ENCODE measurements at places on chromosomes 12 and 14.

GRCh38 chr14:104591506-104592291 lies 12.1 kb downstream of the C14orf180 start:
- DNase-seq: no peak

- no peak for DNase-seq
These were observed 188.8 kb downstream of the TTC7B start for GRCh38 chr14:90627478-90627877.

DNA sequence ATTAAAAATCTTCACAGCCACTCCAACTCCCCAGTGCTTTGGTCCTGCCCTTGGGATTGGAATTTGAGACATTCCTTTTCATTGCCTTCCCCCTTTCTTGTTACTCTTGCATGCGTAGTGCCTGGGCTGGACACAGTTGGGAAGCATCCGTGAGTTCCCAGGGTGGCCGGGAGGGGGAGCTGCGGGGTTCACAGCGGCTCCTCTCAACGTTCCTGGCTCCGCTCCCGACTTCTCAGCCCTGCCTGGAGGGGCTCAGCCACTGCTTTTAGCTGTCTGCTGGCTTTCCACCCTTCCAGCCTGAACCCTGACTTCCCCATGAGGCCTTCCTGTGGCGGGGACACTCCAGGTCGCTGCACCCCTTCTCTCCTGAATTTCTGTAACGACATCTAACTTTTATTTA lies 3.2 kb downstream of the TEX52 start:
- DNase-seq: peak; percentile 92

DNA sequence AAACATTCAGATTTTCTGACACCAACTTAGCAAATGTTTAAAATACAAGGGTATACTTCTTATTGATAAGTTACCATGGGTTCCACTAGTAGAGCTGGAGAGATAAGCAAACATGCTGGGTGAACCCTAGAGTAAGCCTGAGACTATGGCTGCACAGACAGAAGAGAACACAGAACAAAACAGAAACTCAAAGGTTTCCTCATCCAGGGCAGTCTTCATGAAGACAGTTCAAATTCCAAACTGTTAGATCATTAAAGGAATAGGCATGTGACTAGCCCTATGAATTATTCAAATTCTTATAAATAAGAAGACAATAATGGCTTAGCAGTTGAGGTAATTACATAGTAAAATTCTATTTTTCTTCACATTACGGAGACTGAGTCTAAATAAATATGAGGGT lies 28.1 kb downstream of the BTBD7 start:
- DNase-seq: no peak

All from HEK293T (cell line).